A549 treated with DMSO at 1 μM for 4 hours (cell line): ENCODE measurements at places on chromosomes 7 and 10. TPM values are rescaled to one million over a fixed set of nuclear protein-coding genes. Genes with fewer than 3 reads are reported as not detected.

POLD2 gene
- 142 to 177 TPM (median 159 TPM) in 5 replicates for total RNA-seq

WNT2 gene
- 0.03 to 0.04 TPM in 2 of 5 replicates, not detected in the others for total RNA-seq

NKX2-3 gene
- total RNA-seq = 0.06 TPM in 1 of 5 replicates, not detected in the others

BAZ1B gene
- total RNA-seq = 56.6 to 71.3 TPM (median 66.3 TPM) in 5 replicates

BAIAP2L1 gene
- total RNA-seq = 47.6 to 59.1 TPM (median 55.6 TPM) in 5 replicates

GRID1 gene
- total RNA-seq = 0.19 to 0.38 TPM (median 0.30 TPM) in 5 replicates

GPRIN2 gene
- total RNA-seq = 24.9 to 35.1 TPM (median 29.0 TPM) in 5 replicates

SH2B2 gene
- total RNA-seq = 1.9 to 3.6 TPM (median 3.1 TPM) in 5 replicates

KCNMA1 gene
- total RNA-seq = 42.4 to 95.9 TPM (median 75.8 TPM) in 5 replicates

ARMS2 gene
- 0.13 TPM in 1 of 5 replicates, not detected in the others for total RNA-seq

UBE2D1 gene
- 14.3 to 30.3 TPM (median 23.6 TPM) in 5 replicates for total RNA-seq

UCMA gene
- not detected in 5 replicates for total RNA-seq

A1CF gene
- 0.06 to 0.07 TPM (median 0.06 TPM) in 4 of 5 replicates, not detected in the other for total RNA-seq

GPR26 gene
- total RNA-seq = not detected in 5 replicates

FEZF1 gene
- not detected in 5 replicates for total RNA-seq

TCAF2 gene
- 0.20 to 0.37 TPM (median 0.30 TPM) in 5 replicates for total RNA-seq

CLRN3 gene
- total RNA-seq = not detected in 5 replicates

TWIST1 gene
- total RNA-seq = 2.6 to 4.6 TPM (median 3.9 TPM) in 5 replicates

CCZ1 gene
- total RNA-seq = 71.5 to 97.5 TPM (median 79.1 TPM) in 5 replicates

VIM gene
- total RNA-seq = 1,643 to 1,990 TPM (median 1,863 TPM) in 5 replicates

GPR37 gene
- total RNA-seq = 0.50 to 0.63 TPM (median 0.56 TPM) in 5 replicates

GALNT17 gene
- total RNA-seq = not detected in 5 replicates

CCL26 gene
- total RNA-seq = 7.7 to 11.2 TPM (median 9.4 TPM) in 5 replicates

ABCB1 gene
- 0.05 to 0.50 TPM (median 0.13 TPM) in 4 of 5 replicates, not detected in the other for total RNA-seq

BTRC gene
- 8.4 to 13.3 TPM (median 11.4 TPM) in 5 replicates for total RNA-seq

SLC26A5 gene
- total RNA-seq = not detected in 5 replicates

RBP3 gene
- total RNA-seq = not detected in 5 replicates

UNC5B gene
- total RNA-seq = 0.57 to 0.87 TPM (median 0.71 TPM) in 5 replicates

SPDYE1 gene
- not detected in 5 replicates for total RNA-seq

MAD1L1 gene
- total RNA-seq = 12.8 to 28.0 TPM (median 22.7 TPM) in 5 replicates

NAT16 gene
- 0.09 to 0.28 TPM (median 0.17 TPM) in 5 replicates for total RNA-seq

ITGB8 gene
- 0.70 to 1.2 TPM (median 1.1 TPM) in 5 replicates for total RNA-seq

THNSL1 gene
- total RNA-seq = 2.6 to 4.6 TPM (median 4.4 TPM) in 5 replicates

CARD11 gene
- total RNA-seq = 1.1 to 2.1 TPM (median 1.3 TPM) in 5 replicates

LIPF gene
- total RNA-seq = not detected in 5 replicates

CCT6A gene
- total RNA-seq = 257 to 310 TPM (median 300 TPM) in 5 replicates
